ENCODE measurements at places on chromosomes 7 and 10. TPM values are rescaled to one million over a fixed set of nuclear protein-coding genes. Genes with fewer than 3 reads are reported as not detected.
A peak's percentile ranks its signal among the peaks of the same experiment; 100 is the strongest.

DNA sequence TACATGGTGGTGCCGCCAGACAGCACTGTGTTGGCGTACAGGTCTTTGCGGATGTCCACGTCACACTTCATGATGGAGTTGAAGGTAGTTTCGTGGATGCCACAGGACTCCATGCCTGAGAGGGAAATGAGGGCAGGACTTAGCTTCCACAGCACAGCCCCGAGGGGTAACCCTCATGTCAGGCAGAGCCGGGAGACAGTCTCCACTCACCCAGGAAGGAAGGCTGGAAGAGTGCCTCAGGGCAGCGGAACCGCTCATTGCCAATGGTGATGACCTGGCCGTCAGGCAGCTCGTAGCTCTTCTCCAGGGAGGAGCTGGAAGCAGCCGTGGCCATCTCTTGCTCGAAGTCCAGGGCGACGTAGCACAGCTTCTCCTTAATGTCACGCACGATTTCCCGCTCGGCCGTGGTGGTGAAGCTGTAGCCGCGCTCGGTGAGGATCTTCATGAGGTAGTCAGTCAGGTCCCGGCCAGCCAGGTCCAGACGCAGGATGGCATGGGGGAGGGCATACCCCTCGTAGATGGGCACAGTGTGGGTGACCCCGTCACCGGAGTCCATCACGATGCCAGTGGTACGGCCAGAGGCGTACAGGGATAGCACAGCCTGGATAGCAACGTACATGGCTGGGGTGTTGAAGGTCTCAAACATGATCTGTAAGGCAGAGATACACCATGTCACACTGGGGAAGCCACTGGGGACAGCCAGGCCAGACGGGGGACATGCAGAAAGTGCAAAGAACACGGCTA, 104.6 kb upstream of the TNRC18 start:
- ATAC-seq: no peak

DNA sequence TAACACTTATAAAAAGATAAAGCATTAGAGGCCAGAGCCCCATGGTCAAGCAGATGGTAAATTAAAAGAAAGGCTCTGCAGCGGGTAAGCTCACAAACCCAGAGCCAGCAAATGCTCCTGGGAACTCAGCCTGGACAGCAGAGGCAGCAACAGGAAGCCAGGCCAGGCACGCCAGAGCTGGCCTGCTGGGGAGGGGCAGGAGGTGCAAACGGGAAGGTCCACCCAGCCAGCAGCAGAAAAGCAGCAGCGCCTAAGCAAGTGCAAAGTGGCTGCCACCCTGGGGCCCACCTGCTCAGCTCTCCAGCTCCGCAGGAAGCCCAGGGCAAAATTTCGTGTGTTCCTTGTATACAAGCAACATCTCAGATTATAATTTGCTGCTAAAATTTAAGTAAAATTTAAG, 82.7 kb upstream of the GPR22 start:
- no peak for ATAC-seq

DNA sequence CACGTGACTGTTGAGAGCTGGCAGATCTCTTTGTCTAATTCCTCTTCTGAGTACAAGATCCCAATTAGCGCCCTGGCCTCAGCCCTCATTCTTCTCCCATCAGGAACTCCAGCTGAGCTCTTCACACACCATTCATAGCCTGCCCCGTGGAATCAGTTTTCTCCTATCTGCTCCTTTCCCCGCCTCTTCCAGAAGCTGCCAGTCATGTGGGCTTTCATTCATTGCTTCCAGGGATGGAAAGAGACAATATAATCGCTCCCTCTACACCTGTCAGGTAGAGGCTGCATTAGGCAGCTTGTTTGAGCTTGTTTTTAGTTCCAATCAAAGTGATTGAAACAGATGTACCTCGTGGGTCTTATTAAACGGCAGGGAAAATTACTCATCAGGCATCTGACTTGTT, 515.8 kb downstream of the TYW1 start:
- ATAC-seq: no peak

- no peak for ATAC-seq
Observed at GRCh38 chr10:100427374-100427773, 35.4 kb upstream of the WNT8B start.

DNA sequence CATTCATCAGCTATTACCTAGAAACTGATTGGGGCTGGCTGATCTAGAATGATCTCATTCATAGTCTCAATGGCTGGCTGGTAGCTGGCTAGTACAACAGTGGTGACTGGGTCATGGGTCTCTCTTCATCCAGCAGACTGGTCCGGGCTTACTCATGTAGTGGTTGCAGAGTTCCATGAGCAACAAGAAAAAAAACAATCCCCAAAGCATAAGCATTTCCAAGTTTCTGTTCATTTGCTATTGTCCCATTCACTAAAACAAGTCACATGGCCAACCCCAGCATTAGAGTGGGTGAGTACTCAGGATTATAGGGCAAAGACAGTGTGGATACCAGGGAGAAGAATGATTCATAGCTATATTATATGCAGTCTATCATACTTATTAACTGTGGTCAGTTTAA, 85.2 kb upstream of the SEMA3C start:
- ATAC-seq: no peak

DNA sequence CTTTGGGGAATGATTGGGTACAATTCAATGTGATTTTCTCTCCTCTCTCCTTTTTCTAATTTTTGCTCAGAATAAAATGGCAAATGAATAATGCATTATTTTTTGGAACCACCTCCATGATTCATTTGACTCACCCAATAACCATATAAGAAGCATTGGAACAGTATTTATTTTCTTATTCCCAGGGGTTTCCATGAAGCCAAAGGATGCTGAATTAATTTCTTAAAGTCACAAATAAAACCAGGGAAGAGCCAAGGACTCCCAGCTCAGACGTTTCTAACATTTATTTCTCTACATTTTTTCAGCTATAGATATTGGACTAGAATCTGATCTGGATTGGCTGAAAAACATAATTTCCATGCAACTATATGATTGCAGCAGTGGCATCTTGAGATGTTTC, 735.2 kb upstream of the ANKRD30A start:
- ATAC-seq: no peak

GRCh38 chr10:77111611-77112550, 525.7 kb downstream of the KCNMA1 start:
- peak; percentile 66 for ATAC-seq

DNA sequence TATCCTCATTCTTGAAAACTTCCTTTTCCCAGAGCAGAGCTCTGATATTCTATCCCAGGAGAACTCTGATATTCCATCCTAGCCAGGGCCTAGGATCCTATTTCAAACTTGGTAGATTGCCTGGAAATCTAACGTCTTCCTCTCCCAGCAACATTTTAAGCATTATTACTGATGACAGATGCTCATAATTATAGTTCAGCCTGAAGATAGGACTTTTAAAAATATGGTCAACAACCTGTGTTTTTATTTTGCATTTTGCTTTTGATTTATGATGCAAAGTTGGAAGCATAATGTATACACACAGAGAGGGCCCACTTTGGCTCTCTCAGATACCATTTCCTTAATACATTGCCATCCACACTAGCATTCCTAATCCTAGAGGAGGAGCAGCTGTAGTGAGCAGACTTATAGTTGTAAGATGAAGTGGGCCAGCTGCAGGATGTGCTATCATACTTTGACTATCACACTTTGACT, 457.4 kb upstream of the TPK1 start:
- no peak for ATAC-seq

DNA sequence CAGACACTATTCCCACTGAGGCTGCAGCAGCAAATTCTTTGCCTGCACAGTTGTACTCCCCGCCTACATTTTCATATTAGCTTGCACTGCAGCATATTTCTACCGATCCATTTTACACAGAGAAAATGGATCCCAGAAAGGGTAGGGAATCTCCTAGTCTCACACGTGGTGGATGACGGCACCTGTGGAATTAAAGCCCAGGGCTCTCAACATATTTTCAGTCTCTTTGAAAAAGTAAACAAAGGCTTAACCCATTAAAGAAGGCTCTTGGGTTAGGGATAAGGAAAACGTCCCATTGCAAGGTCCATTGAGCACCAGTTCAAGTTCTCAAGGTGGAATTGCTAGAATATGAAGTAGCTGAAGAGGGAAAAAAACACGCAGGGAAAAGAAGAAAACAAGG, 49.4 kb upstream of the FOXI2 start:
- ATAC-seq: no peak

GRCh38 chr10:29050081-29050480, 238.8 kb upstream of the LYZL1 start:
- ATAC-seq: no peak

- ATAC-seq: peak; percentile 17
Observed at GRCh38 chr10:94546049-94546900, 687 bp downstream of the HELLS start.

GRCh38 chr10:88616250-88616977, 29.9 kb downstream of the LIPJ start:
- no peak for ATAC-seq

DKK1 gene
- 3.1 TPM for total RNA-seq

DNA sequence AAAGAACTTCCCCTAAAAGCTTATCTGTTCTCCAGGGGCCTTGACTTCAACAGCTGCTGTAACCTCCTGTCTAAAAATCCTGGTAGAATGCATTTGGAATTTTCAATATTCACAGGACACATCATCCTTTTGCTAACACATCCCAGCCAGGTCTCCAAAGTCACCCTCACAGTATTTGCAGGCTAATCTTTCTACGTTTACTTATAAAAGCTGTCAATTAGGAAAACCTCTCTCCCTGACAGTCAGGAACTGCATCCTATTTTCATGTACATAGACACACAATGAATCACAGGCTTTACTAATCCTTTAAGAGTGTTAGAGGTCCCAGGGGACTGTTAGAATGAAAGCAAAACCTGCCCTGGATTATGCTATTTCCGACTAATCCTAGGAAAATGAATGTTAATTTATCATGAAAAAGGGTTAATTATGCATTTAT, 102.2 kb downstream of the GFRA1 start:
- no peak for ATAC-seq

GRCh38 chr10:121598263-121599249, at the start of gene FGFR2:
TSS of gene FGFR2 (minus strand) at chr10:121598444. CDS start at chr10:121593817, 4,627 bp downstream.
- ATAC-seq: peak; percentile 95

CARD11 gene
- 0.67 TPM for total RNA-seq

DNA sequence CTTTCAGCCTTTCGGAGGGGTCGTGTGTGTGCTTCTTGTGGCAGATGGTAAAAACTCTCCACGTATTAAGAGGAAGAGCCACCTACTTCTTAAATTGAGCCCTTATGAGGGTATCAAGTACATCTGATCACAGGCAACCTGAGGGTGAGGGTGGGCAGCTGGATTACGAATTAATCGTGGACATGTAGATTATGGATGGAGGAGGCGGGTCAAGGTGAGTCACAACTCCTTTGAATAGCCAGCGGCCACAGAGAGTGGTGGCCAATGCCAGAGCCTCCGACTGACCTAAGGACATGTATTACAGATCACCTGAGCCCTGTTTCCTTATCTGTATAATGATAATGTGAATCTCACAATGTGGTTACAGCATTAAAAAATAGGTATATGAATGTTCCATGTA, 1083.9 kb downstream of the SORCS3 start:
- ATAC-seq: no peak

DNA sequence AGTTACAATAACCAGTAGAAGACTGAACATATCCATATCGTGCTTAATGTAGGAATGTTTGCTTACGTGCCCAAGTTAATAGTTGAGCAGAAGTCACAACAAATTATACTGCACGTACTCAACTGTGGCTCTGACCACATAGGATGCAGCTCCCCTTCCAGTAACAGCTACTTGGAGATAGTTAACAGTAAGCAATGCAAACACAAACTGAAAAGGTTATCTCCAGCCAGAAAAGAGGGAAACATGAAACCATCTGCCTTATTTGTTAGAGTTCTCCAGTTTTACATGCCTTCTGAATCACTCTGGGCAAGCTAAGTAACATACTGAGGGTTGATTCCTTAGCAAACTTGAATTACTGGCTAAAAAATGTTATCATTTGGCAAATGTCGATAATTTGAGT, 9.8 kb downstream of the DHX32 start:
- no peak for ATAC-seq

- no peak for ATAC-seq
Observed at GRCh38 chr7:38452681-38453108, 178.5 kb downstream of the AMPH start.

GRCh38 chr10:97144297-97144696, 41.5 kb downstream of the SLIT1 start:
- no peak for ATAC-seq

GRCh38 chr7:15747301-15747700, 60.8 kb upstream of the MEOX2 start:
- ATAC-seq: peak; percentile 83

GRCh38 chr10:76112826-76113150, 681.4 kb downstream of the LRMDA start:
- ATAC-seq: no peak

COX15 gene
- total RNA-seq: 32.6 TPM

SCIN gene
- total RNA-seq: 2.5 TPM

DNA sequence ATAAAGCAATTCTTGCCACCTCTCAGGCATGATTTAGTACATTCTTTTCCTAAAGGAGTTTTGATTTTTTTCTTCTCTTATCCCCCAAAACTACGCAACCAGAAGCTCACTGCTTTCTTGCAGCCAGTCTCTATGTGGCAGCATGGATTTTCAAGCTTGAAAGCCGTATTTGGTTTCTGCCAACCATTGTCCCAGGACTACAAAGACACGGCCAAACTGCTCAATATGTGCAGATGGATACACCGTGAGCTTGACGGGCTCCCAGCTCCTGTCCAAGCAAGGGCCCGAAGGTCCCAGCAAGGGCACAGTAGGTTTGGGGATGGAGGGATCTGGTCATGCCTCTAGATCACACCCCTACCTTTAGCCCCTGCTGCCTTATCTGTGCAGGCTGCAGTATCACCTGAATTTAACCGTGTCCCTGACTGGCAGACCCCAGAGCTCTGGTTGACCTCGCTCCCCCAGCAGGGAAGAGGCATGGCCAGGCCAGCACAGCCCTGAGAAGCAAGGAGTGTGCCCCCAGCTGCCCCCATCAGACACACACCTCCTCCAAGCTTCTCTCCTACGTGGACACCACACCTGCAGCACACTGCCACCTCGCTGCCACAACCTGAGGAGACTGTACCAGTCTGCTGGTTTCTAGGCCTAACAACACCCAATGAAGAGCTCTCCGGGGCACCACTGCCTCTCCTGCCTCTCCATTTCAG, 86.8 kb downstream of the COBL start:
- no peak for ATAC-seq

- no peak for ATAC-seq
Observed at GRCh38 chr10:127047878-127048238, 142.6 kb downstream of the DOCK1 start.

DNA sequence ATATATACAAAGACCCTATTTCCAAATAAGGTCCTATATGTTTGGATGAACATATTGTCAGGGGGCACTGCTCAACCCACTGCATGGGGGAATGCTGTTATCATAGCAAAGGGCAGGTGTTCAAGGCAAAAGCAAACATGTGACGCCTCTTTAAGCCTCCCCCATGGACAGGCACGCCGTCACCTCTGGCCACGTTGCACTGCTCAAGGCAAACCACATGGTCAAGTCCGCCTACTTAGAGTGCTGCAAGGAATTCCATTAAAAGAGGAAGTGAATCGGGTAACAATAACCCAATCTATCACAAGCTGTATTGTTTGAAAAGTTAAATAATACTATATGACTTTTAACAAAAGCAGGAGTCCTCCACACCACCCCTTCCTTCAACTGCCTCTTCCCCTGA, 8.8 kb upstream of the CALD1 start:
- no peak for ATAC-seq

- no peak for ATAC-seq
Observed at GRCh38 chr7:6563936-6564770, 12.9 kb upstream of the GRID2IP start.

Data from gastroesophageal sphincter (tissue), 4 donors.